ENCODE measurements at places on chromosomes 11 and 22.

DNA sequence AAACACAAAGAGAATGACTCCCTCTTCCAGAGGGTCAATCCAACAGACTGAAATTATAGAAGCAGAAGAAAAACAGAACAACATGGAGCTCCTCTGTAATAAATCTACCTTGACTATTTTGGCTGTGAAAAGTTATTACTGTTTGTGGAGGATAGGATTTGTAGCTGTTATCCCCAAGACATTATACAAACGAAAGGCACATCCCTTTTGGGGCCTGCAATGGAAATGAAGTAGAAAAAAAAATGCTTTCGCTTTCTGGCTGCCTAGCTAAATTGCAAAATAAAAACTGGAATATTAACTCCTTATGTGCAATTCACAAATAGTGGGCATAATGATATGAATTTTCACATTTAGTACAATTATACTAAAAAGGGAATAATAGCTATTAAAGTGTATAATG is 123.8 kb upstream of the CCDC179 start:
- no peak for DNase-seq

- no peak for DNase-seq
These were observed 28.6 kb downstream of the LRRC32 start for GRCh38 chr11:76641905-76642304.

DNA sequence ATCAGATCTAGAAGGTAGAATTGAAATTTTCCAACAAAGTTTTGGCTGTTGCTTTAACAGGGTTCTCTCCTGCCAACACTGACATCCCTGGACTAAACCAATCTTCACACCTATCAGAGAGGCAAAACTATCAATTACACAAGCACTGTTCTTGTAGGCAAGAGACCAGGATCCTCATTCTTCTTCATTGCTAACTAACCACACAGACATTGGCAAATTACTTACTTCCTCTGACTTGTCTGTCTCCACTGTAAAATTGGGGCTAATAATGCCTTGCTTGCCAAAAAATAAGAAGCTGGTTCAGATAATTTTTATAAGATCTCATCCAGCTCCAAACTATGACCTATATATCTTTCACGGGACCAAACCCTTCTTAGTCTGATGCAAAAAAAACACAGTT is 93.8 kb upstream of the DDI1 start:
- DNase-seq: no peak

DNA sequence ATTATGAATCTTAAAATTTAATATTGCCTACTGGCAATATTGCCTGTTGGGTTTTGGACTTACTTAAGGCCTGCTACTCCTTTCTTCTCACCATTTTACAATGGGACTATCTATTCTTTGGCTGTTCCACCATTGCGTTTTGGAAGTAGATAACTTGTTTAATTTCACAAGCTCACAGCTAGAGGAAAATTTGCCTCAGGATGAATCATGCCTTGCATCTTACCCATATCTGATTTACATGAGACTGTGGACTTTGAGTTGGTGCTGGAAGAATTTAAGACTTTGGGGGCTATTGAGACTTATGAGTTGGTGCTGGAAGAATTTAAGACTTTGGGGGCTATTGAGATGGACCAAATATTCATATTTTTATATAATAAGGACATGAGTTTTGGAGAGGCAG is 662.6 kb downstream of the METTL15 start:
- no peak for DNase-seq

DNA sequence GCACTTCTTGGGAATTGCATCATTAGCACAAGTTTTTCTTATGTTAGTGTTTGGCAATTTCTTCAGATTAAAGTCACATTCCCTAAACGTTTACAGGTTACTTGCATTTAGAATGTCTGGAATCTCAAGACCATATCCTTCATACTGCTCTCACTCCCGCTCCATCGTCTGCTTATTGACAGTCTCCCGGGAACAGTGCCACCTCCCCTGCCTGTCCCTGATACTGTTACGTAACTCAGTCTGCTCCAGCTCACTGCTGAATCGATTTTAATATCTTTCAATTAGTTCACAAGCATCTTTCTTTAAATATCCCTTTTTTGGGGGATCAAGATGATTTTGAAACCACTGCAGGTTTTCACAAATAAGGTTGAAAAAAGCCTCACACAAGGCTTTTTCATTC is 48.2 kb downstream of the GLYATL2 start:
- no peak for DNase-seq

- DNase-seq: no peak
These were observed 90.3 kb downstream of the MTMR3 start for GRCh38 chr22:29973269-29973668.

DNA sequence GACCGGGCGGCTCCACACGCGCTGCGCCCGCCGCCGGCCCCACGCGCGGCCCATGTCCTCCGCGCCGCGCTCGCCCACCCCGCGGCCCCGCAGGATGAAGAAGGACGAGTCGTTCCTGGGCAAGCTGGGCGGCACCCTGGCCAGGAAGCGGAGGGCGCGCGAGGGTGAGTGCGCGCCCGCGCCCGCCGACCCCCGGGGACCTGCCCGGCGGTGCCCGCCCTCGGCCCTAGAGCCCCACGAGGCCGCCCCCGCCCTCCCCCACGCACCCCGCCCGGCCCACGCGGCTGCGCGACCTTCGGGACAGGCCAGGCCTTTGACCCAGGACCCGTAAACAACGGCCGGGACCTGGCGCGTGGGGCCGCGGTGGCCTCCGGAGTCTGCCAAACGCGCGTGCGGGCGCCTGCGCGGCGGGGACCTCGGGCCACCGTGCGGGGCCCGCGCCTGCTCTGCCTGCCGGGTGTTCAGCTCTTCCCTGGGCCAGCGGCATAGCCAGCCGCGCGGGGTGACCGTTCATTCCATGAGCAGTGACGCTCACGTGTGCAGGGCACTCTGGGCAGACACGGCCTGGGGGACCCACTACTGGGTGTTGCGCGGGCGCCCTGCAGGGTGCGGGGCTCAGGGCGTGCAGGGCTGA is at the start of gene PARVB:
Gene PARVB, plus strand, starts transcription at position 15 of the 634 bp plus-strand sequence. Its CDS starts 38 bp downstream, at position 53.
- DNase-seq: no peak

GRCh38 chr22:21766691-21767462 is 31.3 kb upstream of the YPEL1 start:
- DNase-seq: peak; percentile 45

- DNase-seq: no peak
These were observed 30.9 kb downstream of the USP35 start for GRCh38 chr11:78219493-78220217.

- no peak for DNase-seq
These were observed 261.3 kb downstream of the MN1 start for GRCh38 chr22:27540247-27540646.

DNA sequence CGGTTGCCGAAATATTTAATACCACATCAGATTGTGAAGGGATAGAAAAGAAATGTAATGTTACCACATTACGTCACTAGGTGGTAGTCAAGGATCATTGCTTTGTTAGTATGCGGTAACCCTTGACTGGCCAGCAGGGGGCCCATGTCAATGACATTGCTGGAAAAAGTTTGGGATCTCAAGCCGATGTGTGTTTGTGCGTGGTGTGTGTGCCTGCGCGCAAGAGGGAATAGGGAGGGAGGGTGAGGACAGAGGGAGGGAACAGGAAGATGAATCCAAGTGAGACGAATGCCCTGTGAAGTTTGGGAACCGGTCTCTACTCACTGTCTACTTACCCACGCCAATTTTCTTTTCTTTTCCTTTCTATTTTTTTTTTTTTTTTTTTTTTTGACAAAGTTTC is 10.7 kb upstream of the MRGPRX2 start:
- peak; percentile 55 for DNase-seq

DNA sequence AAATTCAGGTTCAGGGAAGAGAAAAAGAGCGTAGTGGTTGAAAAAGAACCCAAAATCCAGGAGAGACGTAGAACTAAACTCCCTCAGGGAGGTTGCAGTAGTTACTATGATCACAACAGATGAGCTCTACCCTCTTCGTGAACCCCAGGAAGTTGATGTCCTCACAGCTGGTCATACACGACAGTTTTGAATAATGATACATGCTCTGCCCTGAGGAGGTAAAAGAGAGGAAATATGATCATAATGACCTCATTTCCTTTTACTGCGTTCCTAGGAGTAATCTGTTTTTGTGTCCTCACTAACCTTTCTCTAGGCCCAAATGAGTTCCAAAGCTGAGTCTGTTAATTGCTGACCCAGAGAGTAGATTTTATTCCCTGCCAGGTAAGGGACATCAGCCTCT is 1.3 kb downstream of the PATE2 start:
- DNase-seq: no peak

DNA sequence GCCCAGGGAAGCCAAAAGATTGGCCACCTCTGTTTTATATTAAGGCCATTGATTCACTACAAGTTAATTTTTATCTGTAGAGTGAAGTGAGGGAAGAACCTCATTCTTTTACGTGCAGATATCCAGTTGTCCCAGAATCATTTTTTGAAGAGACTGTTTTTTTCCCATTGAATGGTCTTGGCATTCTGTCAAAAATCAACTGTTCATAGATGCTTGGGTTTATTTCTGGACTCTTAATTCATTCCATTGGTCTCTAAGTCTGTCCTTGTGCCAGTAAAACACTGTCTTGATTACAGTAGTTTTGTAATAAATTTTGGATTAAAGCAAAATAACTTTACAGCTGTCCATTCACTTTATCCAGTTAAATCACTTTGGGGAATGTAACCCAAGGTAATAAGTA is 26.8 kb downstream of the WBP2NL start:
- no peak for DNase-seq

- no peak for DNase-seq
These were observed 950 bp upstream of the ACER3 start for GRCh38 chr11:76859708-76860227.

DNA sequence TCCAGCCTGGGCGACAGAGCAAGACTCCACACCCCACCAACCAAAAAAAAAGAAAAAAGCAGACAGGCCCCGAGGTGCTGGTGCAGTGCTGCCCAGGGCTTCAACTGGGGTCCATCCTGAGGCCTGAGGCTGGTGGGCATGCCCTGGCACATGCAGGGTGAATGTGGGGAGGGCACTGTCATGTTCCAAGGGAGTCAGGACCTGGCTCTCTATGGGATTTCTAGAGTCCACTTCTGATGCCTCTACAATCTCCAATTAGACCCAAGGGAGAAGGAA is 10.1 kb downstream of the CENPM start:
- no peak for DNase-seq

DNA sequence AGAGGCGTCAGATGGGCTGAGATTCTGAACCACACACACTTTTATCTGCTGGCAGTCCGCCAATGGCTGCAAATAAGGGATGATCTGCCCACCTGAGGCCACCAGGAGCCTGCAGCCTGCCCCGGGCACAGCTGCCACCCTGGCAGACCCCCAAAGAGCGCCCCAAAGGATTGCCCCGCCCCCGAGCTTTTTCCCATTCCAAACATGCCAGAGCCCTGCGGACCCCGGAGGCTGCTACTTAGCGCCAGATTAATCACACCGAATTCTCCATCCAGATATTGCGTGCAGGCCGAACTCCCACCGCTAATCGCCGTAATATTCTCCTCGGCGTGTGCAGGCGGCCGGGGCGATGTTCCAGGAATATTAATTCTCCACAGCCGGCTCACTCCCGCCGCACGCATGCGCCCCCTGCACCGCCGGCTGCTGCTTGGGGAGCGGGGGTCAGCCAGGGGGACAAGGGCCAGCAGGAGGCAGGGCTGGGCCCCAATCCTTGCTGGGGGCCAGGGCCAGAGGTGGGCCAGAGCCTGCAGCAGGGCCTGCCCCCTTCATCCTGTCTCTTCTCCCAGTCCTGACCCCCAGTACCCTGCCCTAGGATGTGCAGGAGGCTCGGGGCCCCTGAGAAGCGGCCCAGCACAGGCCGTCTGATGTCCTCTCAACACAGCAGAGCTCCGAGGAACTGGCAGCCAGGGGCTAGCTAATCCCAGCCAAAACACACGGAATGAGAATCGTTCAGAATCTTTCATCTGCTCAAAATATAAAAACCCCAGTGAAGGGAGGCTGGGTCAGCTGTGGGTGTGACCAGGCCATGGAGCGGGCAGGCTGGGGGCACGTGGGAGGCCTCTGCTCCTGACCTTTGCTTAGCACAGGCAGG is 19.5 kb upstream of the TCF20 start:
- no peak for DNase-seq

- no peak for DNase-seq
These were observed 11.6 kb downstream of the OPCML start for GRCh38 chr11:133520707-133521106.

DNA sequence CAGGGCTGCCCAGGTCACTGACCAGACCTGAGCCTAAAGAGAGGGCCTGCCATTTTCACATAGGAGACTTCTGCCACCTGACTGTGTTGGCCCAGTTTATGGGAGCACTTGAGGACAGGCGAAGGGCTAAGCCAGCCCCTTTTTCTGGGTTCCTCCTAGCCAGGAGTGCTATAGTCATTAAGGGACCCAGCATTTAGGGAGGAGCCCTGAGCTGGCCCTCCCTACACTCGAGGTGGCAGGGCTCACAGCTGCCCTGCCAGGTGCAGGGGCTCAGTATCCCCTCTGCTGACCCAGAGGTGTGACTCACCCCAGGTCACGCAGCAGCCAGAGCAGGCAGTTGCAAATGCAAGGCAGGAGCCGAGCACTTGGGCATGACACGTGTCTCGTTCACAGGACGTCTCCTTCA is 86.3 kb upstream of the CRYBB3 start:
- DNase-seq: no peak

GRCh38 chr11:1168256-1168655 is 10.5 kb downstream of the MUC5AC start:
- DNase-seq: no peak

- DNase-seq: no peak
These were observed 165.6 kb downstream of the ETS1 start for GRCh38 chr11:128421577-128422330.

GRCh38 chr11:103546236-103546635 is 437.0 kb downstream of the DYNC2H1 start:
- no peak for DNase-seq

- DNase-seq: no peak
These were observed 18.9 kb downstream of the IFT27 start for GRCh38 chr22:36756746-36757655.

DNA sequence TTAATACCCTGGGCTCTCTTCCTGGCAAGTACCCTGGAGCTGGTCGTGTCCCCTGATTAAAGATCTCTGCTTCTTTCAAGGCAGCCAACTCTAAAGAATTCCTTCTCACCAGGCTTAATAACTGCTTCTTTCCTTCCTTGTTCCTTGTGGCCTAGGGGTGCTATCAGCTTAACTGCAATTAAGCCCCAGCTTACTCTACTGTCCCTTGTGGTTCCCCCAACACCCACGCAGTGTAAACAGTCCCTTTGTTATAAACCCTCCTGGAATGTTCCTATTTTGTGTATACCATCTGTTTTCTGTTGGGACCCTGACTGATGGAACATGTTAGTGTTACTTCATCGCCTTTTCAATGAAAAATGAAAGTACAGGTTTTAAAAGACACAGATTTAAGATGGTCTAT is 126.4 kb upstream of the KIRREL3 start:
- DNase-seq: no peak

- DNase-seq: no peak
These were observed 6.7 kb downstream of the MMP7 start for GRCh38 chr11:102523887-102524286.

Data from stimulated activated CD4-positive, alpha-beta T cell treated with anti-CD3 and anti-CD28 coated beads, Interleukin-12 subunit alpha, Interleukin-12 subunit beta, amount 100 ng/mL, for 24 hours (primary cell).